Fibroblast of skin of abdomen (primary cell): ENCODE measurements at places on chromosomes 13 and 19.

GRCh38 chr13:34914416-34914815 lies 27.7 kb upstream of the NBEA start:
- no peak for DNase-seq

GRCh38 chr13:110524541-110525257 lies 36.8 kb downstream of the RAB20 start:
- DNase-seq: no peak

DNA sequence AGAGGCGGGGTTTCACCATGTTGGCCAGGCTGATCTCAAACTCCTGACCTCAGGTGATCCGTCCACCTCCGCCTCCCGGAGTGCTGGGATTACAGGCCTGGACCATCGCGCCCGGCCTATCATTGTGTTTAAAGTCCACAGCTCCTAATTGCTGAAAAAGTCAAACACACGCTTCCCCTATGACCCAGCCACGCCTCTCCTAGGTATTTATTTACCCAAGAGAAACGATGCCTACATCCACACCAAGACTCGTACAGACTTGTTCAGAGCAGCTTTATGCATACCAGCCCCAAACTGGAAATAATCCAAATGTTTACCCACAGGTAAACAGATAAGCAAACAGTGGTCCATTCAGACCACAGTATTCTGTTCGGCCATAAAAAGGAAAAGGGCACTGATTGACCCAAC lies 15.1 kb downstream of the ZNRF4 start:
- no peak for DNase-seq

DNA sequence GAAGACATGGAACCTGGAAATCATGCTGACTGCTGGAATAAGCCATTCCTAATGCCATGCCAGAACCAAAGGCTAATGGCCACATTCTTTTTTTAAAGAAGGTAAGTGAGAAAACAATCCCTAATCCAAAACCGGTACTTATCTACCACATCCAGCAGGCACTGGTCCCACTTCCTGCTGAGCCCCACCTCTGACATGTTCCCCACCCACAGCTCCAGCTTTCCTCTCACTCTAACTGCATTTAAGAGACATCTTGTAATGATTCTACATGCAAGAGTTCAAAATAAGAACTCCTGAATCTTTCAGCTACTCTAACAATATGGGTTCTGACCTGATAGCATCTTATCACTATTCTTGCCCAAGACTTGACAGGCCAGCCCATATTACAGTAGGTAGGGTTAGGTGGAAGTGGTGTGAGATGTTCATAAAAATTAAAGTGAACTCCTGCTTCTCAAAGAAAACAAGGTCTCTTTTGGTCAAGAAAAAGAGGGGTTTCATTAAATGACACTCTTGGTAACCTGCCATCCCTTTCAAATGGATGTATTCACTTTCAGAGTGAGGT lies 41.9 kb downstream of the N4BP2L2 start:
- no peak for DNase-seq

DNA sequence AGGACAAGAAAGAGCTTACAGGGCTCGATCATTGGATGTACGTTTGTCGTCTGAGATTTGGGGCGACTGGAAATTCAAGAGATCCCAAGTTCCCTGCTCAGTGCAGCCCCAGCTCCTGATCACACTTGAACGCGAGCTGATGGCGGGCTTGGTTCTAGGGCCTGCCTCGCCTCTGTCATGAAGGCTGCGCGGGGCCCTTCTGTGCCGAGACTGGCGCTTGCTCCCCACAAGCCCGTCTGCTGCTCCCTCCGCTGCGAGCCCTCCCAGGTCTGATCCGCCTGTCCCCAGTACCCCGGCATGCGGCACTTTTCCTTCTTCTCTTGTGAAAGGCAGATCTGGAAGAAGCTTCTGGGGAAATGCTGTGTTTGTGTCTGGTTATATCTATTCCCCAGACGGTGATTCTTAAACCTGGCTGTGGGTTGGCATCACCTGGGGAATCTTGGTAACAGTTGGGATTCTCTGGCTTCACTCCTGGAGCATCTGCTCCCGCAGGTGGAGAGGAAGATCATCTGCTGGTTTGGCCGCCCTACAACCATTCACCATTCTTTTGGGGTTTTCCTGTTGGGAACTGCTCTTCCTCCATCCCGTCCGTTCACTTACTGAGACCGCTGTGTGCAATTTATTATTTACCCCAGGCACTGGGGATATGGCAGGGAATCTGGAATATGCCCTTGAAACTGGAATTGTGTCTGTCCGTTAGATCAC lies 43.6 kb downstream of the SIPA1L3 start:
- no peak for DNase-seq
